ENCODE measurements at places on chromosomes 6 and 20.

- no peak for DNase-seq
Observed at GRCh38 chr6:25177500-25178028, 101.6 kb upstream of the CARMIL1 start.

DNA sequence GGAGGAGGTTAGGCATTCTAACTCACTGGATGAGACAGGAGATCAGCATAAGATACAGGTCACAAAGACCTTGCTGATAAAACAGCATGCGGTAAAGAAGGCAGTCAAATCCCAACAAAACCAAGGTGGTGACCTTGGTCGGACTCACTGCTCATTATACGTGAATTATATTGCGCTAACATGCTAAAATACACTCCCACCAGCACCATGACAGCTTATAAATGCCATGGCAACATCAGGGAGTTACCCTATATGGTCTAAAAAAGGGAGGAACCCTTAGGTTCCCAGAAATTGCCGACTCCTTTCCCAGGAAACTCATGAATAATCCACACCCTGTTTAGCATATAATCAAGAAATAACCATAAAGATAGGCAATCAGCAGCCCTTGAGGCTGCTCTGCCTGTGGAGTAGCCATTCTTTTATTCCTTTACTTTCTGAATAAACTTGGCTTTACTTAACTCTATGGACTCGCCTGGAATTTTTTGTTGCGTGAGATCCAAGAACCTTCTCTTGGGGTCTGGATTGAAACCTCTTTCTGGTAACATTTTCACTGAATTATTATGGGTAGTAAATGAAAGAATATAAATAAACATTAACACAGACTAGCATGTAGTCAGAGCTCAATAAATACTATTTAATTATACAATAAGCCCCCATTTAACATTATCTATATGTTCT is 3.0 kb upstream of the LAMA4 start:
- DNase-seq = no peak

DNA sequence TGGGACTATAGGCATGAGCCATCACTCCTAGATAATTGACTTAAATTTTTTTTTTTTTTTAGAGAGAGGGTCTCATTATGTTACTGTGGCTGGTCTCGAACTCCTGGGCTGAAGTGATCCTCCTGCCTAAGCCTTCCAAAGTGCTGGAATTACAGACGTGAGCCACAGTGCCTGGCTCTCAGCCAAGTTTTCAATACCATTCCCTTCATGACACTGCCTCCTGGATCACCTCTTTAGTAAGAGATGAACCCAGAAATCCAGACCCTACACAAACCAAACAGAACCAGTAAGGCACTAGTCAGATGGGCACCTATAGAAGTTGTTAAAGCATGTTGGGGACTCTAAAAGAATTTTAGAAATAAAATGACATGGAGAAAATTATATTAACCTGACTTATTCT is 18.3 kb upstream of the RIMS4 start:
- no peak for DNase-seq

DNA sequence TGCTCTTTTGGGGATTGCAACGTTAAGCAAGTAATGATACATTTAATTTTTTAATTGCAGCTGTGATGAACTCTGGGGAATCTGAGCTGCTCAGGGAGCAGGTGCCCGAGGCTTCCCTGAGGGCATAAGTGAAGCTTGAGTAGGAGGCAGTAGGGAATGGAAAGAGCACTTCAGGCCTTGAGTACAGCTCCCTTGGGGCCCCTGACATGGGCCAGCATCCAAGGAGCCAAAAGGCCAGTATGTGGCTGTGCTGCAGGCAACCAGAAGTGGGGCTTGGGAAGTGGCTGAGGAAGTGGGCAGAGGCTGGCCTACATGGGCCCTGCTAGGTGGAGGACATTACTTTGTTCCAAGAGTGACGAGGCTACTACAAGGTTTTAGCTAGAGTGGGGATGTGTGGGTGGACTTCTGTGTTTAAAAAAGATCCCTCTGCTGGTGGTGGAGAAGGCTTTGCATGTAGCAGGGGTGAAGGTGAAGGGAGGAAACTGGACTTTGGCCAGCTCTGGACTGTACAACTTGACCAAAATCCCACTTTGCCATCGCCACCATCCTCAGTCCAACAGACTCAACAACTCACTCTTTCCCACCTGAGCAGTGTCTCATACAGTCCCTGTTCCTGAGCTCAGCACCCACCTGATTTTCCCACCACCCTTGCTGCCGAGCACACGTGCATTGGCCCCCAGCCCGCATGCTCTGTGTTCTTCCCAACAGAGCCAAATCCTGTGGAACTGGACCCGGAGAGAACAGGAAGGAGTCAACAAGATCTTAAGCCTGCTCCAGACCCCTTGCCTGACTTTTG is 10.9 kb upstream of the ZNF831 start:
- no peak for DNase-seq

- no peak for DNase-seq
Observed at GRCh38 chr6:138769102-138769676, 4.4 kb upstream of the CCDC28A start.

- DNase-seq = no peak
Observed at GRCh38 chr6:29793036-29793356, 34.6 kb upstream of the HLA-G start.

- no peak for DNase-seq
Observed at GRCh38 chr6:3221578-3221977, 5.9 kb downstream of the TUBB2B start.

GRCh38 chr6:43402820-43403219 is 24.5 kb upstream of the ABCC10 start:
- no peak for DNase-seq

GRCh38 chr6:75758061-75758460 is 9.0 kb downstream of the MYO6 start:
- no peak for DNase-seq

DNA sequence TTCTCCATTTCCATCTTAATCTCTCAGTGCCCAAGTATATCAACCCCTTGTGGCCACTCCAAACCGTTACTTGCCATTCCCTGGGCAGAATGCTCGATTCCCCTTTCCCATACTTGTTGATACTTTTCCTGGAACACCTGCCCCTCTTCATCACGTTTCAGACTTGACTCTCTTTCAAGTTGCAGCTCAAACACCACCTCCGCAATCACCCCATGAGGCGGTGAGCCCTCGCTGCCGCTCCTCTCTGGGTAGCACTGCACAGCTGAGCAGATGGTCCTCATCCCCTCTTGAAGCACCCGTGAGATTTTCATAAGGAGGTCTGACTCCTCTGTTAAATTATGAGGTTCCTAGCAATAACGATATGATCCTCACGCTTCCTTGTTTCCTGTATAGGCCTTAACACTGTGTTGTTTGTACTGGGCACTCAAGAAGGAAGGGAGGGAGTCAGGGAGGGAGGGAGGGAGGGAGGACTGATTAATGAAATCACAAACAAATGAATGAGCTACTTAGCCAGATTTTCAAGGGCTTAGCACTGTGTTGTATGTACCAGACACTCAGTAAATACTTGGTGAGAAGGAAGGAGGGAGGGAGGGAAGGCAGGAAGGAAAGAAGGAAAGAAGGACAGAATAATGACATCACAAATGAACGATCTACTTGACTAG is 8.0 kb upstream of the UQCC2 start:
- DNase-seq = no peak

DNA sequence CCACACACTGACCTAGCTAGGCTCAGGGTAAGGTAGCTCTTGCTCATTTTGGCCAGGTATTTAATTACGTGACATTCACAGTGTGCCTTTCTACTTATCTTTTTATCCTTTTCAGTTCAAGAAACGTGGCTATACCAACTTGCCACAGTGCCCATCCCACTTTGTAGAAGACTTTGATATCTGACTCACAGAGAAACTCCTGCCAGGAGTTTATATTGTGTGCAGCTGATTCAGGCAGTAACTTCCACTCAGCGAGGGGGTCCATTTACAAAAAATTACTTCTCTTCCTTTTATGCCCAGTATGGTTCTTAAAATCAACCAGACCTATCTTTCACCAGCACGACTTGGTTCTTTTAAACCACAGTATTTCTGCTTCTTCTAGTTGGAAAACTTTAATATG is 75.6 kb downstream of the PRL start:
- no peak for DNase-seq

GRCh38 chr6:17115251-17116116 is 13.6 kb downstream of the STMND1 start:
- DNase-seq = no peak

DNA sequence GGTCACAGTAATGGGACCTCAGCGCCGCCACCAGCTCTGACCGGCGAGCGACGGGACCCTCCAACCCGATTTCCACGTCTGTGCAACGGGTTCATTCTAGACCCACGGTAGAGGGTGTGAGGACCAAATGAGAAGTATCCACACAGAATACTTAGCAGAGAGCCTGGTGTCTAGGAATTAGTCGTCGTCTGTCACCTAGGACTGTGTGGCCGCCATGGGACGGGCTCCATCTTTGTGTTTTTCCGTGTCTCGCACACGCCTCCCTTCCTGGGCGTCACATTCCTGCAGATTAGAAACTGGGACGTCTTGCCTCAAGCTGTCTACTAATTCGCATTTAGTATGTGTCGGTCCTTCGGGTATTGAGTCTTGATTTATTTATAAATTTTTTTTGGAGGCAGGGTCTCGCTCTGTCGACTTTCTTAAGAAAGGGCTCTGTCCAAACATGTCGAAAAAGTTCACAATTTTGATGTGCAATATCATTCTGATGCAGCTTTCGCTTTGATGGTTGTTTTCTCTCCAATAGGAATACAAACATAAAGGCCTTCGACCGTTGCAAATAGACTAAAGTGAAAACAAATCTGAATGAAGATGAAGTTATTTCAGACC is 563 bp downstream of the MGME1 start:
- DNase-seq = no peak

- no peak for DNase-seq
Observed at GRCh38 chr6:87741001-87741650, 39.1 kb upstream of the AKIRIN2 start.

GRCh38 chr6:96620851-96621250 is 57.9 kb downstream of the FHL5 start:
- no peak for DNase-seq

GRCh38 chr6:34021554-34022190 is 124.2 kb downstream of the GRM4 start:
- no peak for DNase-seq

- no peak for DNase-seq
Observed at GRCh38 chr6:88825856-88826255, 137.6 kb downstream of the RNGTT start.

- no peak for DNase-seq
Observed at GRCh38 chr20:46057856-46058598, 29.0 kb downstream of the SLC12A5 start.

DNA sequence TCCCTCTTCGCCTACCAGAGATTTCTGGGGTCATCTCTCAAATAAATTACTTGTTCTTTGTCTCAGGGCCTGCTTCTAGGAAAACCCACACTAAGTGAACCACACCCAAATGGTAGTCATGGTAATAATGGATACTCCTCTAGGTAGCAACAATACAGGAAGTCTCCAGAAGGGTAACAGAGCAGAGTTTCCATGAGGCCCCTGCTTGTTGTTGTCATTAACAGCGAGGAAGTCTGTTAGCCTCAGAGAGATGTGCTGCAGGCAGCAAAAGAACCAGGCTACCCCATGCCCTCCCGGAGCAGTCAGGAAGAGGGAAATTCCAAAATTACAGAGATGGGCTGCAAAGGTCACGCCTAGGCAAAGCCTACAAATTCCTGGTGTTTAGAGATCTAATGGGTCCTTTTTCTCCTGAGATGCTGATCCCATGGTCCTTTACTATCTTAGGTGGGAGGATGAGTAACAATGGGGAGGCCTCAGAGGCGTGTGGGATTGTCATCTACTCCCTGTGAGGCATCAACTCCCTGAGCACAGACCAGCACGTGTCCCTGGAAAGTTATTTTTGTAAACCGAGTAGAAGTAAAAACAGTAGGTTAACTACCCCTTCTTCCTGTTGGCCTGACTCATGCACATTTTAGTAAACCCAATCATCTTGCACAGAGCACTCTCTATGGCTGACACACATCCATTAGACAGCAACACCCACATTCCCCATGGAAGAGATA is 10.1 kb downstream of the ISM1 start:
- DNase-seq = no peak

DNA sequence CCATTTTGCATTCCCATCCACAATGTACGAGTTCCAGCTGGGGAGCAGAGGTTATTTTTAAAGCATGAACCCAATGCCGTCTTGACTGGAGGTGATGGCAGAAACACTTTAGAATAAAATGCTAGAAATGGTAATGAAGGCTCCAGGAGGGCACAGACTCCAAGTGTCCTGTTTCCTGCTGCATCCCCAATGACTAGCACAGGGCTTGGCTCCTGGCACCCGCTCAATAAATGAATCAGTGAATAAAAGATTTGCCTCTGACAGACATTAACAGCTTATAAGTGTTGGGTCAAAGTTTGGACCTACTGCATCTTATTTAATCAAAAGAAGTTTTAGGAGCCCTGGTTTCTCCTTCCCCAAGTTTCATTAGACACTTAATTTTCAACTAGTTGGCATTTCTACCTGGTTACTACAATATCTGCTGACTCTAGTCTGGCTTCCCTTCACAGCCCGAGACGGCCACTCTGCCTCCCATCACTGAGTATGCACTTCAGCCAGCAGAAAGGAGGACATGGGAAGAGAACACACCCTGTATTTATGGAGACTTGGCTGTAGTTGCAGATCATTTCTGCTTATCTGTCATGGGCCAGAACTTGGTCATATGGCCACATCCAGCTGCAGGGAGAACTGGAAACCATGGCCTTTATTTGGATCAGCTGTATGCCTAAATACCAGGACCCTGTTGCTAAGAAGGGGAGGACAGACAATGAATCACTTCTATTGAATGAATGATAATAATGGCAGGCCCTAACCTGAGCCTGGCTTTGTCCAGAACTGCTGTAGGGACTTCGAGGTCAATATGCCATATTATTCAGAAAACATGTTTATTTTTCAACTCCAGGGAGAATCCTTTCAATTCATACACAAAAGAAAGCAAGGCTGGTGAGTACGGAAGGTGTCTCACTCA is 63.1 kb downstream of the TTI1 start:
- DNase-seq = no peak

DNA sequence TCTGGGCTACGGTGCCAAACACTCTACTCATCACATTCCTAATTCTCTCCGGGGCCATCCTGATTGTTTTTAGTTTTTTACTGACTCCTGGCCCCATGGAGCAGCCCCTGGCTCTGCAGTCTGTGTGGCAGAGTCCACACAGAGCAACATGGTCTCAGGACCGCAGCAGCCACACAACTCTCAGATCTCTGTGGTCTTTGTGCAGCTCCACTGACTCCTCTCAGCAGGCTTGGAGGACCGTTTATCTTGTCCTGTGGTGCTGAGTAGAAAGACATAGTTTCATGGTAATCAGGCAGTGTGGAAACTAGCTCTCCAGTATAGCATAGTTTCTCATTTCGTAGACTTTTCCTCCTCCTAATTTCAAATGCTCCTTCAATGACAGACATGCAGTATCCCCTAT is 168.4 kb downstream of the EDN1 start:
- DNase-seq = no peak

All from activated CD8-positive, alpha-beta memory T cell treated with anti-CD3 and anti-CD28 coated beads for 1 hour (primary cell).